Left colon (tissue), 2 donors: ENCODE measurements at places on chromosomes 7 and 10. TPM values are rescaled to one million over a fixed set of nuclear protein-coding genes. Genes with fewer than 3 reads are reported as not detected.
A peak's percentile ranks its signal among the peaks of the same experiment; 100 is the strongest.

FXYD4 gene
- total RNA-seq: not detected

SFTPA2 gene
- total RNA-seq: 1.6 TPM

GRCh38 chr7:44445986-44446671 is 44.3 kb downstream of the NUDCD3 start:
- no peak for DNase-seq

GRCh38 chr10:69979174-69979573 is 73.5 kb upstream of the MACROH2A2 start:
- no peak for DNase-seq

DNA sequence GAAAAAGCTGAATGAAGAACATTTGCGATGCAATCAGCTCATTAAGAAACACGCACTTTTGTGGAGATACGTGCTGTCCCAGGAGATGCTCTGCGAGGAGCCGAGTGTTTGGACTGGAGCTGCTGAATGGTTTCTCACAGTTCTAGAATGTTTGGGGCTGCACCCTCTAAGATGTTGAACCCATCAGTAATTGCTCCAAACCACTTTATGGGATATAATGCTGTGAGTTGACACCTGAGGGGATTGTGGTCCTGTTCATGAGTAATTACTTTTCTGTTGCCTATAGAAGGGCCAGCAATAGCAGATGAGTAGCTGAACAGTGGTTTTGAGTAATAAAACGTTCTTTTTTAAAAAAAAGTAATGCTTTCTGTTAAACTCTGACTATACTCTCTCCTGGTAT is 63.1 kb downstream of the IKZF1 start:
- DNase-seq: no peak

- no peak for DNase-seq
Observed at GRCh38 chr7:44195889-44196288, 4.9 kb upstream of the YKT6 start.

DNA sequence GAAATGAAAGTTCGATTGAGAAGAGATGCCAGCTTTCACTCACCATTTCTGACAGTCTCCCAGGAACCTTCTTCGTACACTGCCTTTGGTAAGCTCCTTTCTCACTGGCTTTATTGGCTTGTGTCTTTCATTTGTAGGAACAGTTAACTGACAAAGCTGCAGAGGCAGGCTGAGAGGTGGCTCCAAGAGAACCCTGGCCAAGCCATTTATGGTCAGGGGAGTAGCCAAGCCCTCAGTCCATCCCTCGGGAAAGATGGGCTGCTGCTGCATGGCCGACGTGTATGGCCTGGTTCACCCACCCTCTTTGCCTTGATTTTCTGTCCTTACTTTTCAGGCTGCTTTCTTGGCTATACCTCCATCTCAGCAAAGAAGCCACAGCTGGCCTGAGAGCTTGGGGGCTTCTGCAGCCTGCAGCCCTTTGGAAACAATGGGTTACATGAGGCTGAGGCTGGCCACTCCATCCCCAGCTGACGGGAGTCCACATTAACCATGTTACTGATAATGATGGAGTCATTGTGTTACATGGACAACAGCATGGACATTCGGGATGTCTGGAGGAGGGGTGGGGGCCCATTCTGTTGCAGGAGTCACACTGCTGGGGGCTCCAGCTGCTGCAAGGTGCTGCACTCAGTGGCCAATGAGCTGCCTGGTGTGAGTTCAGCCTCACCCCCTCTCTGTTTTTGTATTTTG is at the start of gene OPALIN:
Gene OPALIN, minus strand, starts transcription at position 152 of the 690 bp plus-strand sequence. Its CDS starts 106 bp downstream, at position 46.
- DNase-seq: no peak

HOXA5 gene
- 13.0 TPM for total RNA-seq

GRCh38 chr10:3568392-3568791 is 216.6 kb downstream of the KLF6 start:
- DNase-seq: no peak

DNA sequence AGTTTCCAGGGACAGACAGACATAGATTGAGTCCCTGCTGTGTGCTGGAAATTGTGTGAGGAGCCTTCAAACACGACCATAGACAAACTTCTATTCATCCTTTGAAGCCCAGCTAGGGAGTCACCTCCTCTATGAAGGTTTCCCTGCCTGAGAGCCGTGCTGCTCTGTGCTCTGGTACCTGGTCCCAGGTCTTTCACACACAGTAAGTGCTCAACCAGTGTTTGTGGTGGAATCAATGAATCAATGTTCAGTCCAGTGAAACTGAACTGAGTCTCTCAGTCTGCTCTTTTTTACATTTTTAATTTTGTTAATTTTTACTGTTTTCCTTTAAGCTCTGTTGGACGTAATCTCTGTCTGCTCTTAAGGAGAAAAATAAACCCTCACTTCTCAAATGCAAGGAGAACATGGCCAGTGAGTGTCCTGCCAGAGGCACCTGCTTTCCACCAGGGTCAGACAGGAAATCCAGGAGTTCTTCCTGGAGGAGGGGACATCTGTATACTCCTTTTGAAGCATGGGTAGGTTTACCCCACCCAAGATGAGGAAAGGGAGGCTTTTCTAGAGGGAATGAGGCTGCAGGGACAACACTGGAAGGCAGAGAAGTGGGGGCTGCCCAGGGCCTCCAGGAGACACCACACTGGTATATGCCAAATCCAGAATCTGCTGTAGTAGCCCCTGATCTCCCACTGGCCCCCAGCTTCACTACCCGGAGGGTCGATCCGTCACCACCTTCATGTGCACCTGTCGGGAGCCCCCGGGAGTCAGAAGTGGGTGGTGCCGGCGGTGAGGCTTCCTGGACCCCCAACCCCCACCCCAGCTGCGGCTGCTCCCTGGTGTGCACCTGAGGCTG is 56.3 kb downstream of the MICALL2 start:
- DNase-seq: no peak

DNA sequence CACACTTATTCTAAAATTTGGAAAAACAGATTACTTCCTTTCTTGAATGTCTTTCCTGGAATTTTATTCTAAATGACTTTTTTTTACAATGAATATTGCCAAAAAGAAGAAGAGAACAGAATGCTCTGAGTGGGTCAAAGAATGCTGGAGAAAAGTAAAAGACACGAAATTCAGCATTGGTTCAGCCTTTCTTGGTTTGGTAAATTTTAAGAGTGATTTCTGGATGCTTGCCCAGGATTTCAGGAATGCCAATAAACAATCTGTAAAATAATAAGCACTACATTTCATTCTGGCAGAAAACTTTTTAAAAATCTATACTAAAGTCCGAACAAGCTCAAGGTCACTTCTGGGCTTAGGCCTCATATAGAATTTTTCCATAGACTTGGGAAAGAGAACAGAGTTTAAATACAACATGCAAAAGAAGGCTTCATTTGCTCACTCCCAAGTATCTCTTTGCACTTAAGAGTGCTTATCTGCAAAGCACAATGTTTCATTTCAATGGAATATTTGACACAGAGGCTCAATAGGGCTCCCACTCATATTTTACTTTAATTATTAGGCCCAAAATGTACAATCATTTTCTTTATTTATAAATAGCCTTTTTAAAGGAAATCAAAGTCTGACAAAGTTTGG is 359.5 kb upstream of the ANKRD30A start:
- no peak for DNase-seq

GRCh38 chr10:51106311-51106945 is 32.1 kb downstream of the PRKG1 start:
- no peak for DNase-seq

DNA sequence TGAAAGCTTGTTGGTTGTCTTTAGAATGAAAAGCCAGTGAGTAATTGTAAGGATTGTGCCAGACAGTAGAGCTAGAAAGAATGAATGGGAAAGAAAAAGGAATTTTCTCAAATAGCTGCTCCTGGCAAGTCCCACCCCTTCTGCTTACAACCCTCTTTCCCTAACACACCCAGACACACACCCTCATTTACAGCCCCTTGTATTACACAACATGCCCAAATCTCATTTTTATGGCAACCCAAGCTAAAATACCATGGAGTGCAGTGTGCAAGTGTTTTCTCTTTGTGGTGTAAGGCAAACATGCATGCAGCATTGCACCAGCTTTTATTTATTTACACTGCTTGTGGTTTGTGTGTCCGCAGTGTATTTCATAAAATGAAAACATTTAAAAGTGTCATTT is 1.5 kb downstream of the PRKAR2B start:
- DNase-seq: no peak

PIP gene
- not detected for total RNA-seq

DNA sequence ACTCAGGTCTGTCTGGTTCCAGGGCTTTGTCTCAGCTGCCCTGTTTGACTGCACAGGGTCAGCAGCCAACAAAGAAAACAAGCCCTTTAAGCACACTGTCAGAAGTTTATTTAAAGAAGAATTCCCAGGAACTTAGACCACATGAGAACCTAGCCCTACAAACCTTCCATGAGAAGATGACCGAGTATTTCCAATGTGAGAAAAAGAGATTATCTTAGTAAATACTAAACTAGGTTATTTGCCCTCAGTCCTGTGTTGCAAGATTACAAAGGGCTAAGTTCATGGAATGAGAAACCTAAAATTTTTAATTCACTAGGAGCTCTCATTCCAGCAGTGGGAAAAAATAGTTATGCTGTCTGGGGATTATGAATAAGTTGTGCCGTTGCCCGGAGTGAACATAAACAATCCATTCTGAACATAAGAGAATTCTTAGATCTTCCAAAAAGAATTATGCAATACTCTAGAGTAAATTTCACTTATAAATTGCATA is 46.7 kb downstream of the NOC3L start:
- DNase-seq: no peak

GRCh38 chr7:38831259-38831996 is 77.6 kb downstream of the VPS41 start:
- DNase-seq: no peak

OPN1SW gene
- total RNA-seq: not detected

DNA sequence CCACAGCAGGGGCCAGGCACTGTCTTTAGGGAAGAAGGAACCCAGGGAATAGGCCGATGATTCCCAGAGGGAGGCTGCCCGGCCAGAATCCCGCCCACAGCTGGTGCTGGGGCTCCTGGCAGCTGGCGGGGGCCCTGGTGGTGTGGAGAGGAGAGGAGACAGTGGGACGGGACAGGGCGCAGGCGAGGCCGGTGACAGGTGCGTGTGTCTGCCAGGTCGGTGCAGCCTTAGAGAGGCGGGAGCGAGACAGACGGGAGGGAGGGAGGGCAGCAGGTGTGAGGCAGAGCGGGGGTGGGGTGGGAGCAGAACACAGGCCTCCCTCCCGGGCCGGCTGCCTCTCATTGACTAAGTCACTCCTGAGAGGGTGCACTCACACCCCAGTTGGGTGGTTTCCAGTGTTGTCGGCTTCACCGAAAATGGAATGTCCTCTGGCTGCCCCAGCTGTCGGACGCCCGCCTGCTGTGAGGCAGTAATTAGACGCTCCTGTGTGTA is 55.2 kb downstream of the ELFN1 start:
- peak; percentile 34 for DNase-seq

GRCh38 chr7:159027789-159028507 is 116.7 kb downstream of the VIPR2 start:
- DNase-seq: peak; percentile 53

MALRD1 gene
- 0.15 TPM for total RNA-seq

LRMDA gene
- total RNA-seq: 8.1 TPM

GRCh38 chr7:150322833-150323681 is at the start of the genes ACTR3C and LRRC61:
Gene ACTR3C, minus strand, starts transcription at chr7:150323545. Its CDS starts 28,249 bp downstream, at chr7:150295296.
Gene LRRC61, plus strand, starts transcription at chr7:150323355. Its CDS starts 13,507 bp downstream, at chr7:150336862.
- DNase-seq: peak; percentile 81

GRCh38 chr10:77653210-77653609 is 15.6 kb upstream of the KCNMA1 start:
- no peak for DNase-seq

PRKAR2B gene
- total RNA-seq: 9.6 TPM

LBX1 gene
- total RNA-seq: not detected

GRCh38 chr7:134702366-134703240 is 56.0 kb downstream of the BPGM start:
- no peak for DNase-seq

PRTFDC1 gene
- 6.6 TPM for total RNA-seq

GRCh38 chr10:122445469-122445868 is 9.0 kb upstream of the ARMS2 start:
- DNase-seq: no peak

DNA sequence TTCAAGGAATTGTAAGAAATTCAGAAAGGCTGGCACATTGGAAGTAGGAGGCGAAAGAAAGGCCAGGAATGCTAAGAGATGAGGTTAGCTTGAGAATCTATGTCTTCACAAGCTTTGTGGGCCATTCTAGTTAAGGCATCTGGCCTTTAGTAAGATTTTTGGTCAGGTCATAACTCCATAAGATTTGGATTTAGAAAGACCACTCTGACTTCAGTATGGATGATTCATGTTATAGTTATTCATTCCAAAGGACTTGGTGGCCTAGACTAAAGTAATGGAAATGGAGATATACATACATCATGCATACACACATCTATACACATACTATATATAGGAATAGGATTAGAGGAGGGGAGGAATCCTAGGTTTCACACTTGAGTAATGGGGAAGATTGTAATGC is 77.5 kb downstream of the SEPTIN7 start:
- DNase-seq: no peak

- no peak for DNase-seq
Observed at GRCh38 chr10:1130226-1130625, 74.0 kb downstream of the WDR37 start.

DNA sequence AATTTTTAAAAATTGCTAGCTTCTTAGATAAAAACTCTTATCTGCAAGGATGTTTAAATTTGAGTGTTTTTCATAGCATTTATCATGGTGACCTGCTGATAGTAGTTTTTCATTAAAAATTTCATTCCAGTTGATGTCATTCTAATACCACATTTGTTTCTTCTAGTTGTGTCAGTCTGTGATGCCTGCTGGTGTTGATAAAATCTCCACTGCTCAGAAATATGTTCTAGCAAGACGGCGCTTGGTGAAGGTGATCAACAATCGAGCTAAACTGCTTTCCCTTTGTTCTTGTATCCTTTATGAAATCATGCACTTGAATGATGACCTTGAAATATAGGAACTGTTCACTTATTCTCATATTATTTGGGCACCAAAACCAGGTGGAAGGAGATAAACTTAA is 17.6 kb upstream of the STMP1 start:
- no peak for DNase-seq

DNA sequence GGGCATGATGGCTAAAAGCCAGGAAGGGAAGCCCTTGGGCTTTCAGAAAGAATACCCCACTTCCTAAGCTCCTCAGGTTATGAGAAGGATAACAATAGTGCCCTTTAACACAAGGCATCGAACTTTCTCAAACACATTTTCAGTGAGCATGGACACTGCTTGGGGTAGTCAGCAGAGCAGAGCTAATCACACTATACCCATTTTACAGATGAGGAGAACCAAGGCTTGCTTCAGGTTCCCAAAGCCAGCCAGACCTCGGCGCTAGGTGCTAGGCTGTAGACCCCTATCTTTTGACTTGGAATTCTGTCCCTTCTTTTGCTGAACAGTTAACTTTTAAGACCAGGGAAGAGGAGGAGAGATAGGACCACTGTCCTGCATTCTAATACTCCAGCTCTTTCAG is 1.8 kb downstream of the NEURL1 start:
- DNase-seq: no peak

- no peak for DNase-seq
Observed at GRCh38 chr7:50310361-50310760, 5.8 kb downstream of the IKZF1 start.

SPDYE9 gene
- total RNA-seq: not detected

DNA sequence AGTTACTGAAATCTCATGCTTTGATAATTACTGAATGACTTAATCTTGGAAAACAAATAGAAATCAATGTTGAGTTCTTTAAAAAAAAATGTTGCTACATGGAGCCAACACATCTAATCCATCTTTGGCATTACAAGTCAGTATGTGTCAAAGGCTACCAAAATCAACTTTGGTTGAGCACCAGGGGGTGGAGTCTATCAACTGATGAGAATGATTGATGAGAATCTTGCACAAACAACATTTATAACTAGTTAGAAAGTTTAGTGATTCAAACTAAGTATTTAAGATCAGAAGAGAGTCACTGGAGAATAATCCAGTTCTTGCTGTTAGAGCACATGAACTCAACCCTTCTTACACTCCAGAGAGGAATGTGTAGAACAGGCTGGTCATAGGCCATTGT is 70.5 kb upstream of the LRRC17 start:
- DNase-seq: no peak
